ENCODE measurements at places on chromosomes 12 and 14.

DNA sequence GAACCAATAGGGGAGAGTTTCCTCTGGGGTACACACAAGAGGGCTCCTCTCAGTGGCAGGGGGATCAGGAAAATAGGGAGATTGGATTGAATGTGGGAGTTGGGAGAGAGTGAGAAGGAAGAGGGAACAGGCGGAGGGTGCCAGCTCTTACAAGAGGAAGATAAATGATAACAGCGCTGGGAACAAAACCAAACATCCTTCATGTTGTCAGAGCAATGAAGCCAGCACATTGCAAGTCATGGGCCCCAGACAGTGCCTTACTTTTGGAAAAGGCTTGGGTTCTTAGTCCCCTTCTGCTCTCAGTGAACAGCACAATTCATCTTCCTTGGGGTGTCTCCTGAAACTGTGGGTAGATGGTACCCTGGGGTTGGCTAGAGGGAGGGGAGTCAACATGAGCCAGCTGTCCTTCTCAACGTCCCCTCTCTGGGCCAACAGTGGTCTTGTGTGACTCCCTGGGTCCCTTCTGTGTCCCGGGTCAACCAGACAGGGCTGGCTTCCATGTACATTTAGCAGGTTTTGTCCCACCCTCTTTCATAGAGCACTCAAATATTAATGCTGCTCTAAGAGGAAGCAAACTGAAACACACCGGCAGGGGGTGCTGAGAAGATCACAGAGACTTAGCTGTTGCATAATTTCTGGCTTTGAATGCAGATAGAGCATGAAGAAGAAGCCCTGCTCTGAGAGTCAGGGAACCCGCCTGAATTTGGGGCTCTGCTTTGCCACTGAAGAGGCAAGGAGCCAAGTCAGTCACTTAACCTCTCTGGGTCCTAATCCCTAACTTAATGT, 138.5 kb downstream of the ESRRB start:
- peak; percentile 81 for DNase-seq

GRCh38 chr14:104434214-104435076, 145.1 kb upstream of the C14orf180 start:
- no peak for DNase-seq

- DNase-seq, result no peak
Measured at GRCh38 chr12:20268121-20268732, 100.1 kb upstream of the PDE3A start.

GRCh38 chr12:3035815-3036702, 41.1 kb upstream of the TSPAN9 start:
- DNase-seq, result peak; percentile 29

- DNase-seq, result no peak
Measured at GRCh38 chr12:46364777-46365580, 7.6 kb downstream of the SLC38A2 start.
